ENCODE measurements at places on chromosomes 2 and 18.

DNA sequence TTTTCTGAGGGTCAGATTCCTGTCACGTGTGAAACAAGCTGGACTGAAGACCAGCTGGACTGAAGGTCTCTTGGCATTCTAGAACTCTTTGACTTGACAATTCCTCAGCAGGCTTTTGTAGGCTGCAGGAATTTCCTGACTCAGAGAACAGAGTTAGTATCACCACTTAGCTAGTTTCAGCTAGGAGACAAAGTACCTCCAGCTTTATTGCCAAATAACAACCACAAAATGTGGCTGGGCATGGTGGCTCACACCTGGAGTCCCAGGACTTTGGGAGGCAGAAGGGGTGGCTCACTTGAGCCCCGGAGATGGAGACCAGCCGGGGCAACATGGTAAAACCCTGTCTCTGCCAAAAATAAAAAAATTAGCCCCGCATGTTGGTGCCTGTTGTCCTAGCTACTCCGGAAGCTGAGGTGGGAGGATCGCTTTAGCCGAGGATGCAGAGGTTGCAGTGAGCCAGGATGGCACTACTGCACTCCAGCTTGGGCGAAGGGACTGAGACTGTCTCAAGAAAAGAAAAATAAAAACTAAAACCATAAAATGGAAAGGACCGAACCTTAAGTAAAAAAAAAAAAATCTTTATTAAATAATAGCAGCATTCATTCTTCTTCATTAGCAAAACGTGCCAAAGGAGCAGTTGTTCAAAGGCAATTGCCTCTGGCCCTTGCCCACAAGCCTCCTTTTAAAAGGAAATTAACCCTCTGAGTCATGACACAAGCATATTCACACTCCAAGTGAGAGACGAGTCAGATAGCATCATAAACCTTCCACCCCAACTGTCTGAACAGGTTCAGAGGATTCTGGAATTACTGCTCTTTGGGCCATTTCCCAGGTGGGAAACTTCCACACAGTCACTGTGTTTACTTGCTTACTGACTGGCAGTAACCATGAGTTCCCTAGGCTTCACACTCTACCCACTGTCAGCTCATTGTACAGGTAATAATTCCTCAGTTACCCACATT is 88.9 kb downstream of the MYL12B start:
- DNase-seq: no peak

DNA sequence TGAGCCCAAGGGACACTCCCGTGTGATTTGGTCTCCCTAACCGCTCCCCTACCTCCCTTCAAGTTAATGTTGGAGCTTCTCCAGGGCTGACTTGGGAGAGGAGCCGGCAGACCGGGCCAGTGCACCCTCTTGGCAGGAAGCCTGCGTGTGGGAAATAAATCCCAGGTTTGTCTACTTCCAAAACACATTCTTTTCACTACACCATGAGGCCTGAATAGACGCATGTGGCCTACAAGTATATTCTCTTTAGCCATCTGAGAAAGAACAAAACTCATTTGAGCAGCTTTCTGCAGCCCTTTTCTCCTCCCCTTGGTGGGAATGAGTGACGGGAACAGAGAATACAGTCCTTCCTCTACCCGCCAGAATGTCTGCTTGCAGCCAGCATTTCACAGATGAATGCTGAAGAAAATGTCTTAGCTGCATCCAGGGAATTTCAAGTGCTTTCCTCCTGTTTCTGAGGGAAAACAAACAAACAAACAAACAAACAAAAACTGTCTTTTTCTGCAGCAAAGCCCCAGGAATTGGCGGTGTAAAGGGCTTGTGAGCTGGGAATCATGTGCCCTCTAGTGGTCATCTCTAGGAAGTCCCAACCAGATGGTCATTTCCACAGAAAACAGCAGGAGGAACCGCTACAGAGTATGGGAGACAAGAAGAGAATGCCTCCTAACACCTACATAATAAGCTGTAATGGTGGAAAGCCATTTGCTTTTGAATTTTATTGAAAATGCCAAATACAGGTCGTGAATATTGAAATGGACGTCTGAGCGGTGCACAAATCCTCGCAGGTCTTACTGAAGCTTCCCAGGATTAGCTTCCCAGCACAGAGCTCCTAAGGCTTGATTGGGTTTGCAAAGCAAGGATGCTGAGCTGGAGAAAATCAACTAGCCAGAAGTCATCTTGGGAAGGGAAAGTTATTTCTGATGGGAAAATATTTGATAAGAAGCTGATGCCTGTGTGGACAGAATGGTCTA is 41.2 kb upstream of the DAPL1 start:
- DNase-seq: peak; percentile 23

DNA sequence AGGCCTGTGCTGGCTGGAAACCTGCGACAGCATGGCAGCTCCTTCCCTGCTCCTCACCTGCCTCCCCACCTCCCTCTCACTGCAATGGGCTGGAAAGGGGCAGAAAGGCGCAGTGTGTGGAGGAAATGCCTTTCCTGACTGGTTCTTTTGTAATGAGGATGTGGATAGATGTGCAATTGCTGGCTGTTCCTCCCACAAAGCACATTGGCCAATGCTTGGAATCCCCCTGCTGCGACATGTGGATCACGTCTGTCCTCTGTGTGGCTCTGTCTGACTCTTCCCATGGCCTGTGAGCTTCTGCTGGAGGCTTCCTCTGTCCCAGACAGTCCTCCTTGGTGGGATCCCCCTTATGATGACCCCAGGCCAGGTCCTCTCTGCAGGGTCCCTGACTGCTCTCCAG is 172.5 kb downstream of the NCK2 start:
- no peak for DNase-seq

DNA sequence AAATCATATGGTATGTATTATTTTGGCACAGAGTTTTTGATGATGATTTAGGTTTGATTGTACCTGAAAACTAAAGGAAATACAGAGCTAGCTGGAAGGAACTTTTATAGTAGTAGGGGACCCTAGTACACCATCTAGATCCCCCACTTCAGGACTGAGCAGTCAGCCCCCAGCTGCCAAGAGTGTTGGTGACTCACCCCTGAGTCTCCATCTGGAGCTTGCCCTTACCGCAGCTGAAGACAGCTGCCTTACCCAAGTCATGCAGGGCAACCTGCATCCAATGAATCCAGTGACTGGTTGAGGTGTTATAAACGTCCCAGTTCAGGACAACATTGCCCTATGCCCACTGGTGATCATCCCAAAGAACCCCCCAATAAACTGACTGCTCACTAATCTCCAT is 15.3 kb downstream of the PMS1 start:
- DNase-seq: no peak

DNA sequence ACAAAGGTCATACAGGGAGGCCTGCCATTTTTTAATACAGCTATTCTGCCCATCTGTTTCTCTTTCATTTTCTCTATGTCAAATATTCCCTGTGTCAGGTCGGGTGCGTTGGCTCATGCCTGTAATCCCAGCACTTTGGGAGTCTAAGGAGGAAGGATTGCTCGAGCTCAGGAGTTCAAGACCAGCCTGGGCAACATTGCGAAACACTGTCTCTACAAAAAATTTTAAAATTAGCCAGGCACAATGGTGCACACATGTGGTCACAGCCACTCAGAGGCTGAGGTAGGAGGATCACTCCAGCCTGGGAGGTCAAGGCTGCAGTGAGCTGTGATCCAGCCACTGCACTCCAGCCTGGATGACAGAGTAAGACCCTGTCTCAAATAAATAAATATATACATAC is 34.7 kb downstream of the TMEM37 start:
- no peak for DNase-seq

DNA sequence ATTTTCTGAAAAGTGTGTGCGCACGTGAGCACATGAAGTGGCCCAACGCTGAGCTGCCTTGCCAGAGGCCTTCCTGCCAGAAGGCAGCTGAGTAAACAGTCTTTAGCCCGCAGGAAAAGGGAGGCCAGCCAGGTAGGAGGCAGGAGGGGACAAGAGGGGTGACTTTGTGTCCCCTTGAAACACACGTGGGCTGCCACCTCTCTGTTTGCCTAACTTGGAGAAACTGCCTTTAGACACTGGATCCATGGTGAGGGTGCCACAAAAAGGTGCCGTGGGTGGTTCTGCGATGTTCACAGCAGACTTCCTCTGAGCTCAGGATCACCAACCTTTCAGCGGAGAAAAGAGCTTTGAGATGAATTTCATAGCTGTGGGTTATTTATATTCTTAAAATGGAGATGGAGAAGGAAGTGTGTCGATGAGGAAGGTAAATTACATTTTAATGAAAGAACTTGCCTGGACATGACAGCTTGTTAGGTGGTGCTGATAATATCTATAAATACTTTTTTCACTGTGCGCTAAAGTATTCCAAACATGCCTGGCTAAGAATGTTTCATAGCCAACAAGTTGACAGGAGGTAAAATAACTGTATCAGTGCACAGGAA is 36.6 kb upstream of the ASB1 start:
- DNase-seq: no peak

GRCh38 chr2:119760237-119760955 is 674 bp downstream of the PTPN4 start:
- DNase-seq: no peak

GRCh38 chr2:149915151-149915550 is 327.6 kb upstream of the MMADHC start:
- DNase-seq: no peak

DNA sequence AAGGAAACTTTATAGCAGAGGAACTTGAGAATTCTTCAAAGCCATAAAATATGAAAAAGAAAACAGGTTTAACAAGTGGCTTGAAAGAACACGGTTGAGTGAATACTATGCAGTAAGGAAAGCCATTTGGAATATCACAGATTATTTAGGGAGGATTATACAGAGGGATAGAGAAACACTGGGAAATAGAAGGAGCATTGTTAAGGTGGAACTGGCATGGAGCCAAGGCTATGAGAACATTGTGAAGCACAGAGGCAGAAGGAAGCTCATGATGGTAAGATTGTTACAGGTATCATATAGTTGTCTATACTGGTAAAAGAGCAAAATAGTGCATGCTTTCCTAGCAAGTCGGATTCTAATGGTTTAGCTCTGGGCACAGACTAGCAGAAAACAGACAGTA is 87.1 kb downstream of the SS18 start:
- DNase-seq: no peak

DNA sequence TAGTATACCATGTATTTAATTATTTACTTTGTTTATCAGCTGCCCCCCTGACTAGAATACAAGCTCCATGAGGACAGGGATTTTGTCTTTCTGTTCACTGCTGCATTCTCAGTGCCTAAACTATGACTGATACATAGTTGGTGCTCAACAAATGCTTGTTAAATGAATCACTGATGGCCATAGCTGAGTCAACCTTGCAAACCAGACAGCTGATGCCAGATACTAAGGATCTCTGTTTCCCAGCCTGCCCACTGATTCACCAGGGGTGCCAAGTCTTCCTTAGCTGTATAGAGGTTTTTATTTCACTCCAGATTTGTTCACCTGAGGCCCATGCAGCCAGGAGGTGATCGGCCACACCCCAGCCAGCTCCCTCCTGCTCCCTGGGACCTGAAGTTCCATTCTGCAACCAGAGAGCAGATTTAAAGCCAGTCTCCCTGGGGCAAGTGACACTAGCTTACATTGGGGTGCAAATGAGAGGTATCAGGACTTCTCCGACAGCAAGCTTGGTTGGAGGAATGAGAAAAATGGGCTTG is 92.2 kb downstream of the C1QL2 start:
- DNase-seq: no peak

DNA sequence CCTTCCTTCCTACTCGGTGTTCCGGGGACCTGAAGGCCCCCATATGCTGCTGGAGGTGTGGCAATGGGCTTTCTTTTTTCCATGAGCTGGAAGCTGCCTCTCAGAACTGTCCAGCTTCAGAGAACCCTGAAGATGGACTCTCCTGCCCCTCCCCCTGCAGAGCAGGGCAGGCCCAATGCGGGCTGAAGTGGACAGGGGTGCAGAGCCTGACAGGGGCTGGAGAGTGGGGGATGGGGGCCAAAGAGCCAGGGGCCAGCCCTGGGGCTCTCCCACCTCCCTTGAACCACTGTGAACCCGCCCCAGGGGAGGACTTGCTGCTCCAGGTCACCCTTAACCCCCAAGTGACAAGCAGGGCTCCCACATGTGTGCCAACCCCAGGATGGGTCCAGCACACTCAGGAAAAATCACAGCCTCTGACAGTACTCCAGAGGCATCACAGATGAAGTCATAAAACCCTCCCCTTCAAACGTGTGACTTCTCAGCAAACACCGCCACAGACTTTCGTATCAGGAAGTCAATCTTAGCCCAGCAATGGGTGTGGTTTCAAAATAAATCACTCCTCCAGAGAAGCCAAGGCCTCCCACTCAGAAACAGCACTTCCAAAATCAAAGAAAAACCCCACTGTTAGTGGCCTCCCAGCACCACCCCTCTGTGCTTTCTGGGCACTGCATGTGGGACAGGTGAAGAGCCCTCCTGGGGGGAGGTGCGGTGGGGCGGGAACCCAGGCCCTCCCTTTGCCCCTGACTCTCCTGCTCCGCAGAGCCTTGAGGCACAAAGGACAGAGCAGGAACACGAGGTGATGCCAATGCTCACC is 135.8 kb downstream of the HDAC4 start:
- peak; percentile 58 for DNase-seq

GRCh38 chr2:106894545-106894944 is 8.6 kb upstream of the ST6GAL2 start:
- no peak for DNase-seq

GRCh38 chr2:81283081-81283480 is 978.5 kb upstream of the LRRTM1 start:
- no peak for DNase-seq

DNA sequence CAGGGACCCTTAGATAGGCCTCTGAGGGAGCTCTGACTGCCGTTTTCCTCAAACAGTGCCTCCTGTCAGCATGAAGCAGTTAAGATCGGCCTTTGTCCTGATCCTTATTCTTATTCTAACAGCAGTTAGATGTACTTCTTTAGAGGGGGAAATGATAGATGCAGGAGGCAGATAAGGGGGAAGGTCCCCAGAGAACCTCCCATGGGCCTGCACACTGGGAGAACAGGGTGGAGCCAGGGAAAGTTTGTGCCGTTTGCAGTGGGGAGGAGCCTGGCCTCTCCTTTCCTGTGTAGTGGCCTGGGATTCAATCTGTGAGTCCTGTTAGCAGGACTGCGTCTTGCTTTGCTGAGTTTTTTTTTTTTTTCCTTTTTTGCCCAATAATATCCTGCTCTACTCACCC is 7.9 kb upstream of the INPP4A start:
- no peak for DNase-seq

GRCh38 chr18:31039426-31039825 is 3.1 kb downstream of the DSC3 start:
- DNase-seq: no peak

GRCh38 chr18:75218065-75218923 is 7.7 kb downstream of the TSHZ1 start:
- DNase-seq: no peak

DNA sequence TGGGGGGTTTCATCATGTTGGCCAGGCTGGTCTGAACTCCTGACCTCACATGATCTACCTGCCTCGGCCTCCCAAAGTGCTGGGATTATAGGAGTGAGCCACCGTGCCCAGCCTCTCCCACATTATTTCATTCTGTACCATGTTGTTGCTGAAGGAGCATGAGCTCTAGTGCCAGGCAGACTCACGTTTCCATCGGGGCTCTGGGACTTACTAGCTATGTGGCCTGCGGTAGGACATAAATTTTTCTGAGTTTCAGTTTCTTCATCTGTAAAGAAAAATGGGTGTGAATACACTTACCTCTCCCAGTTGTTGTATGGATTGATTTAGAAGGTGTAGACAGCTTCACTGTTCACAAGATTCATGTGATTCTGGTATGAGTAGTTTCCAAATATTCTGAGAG is 30.8 kb upstream of the CCL20 start:
- DNase-seq: no peak
